ENCODE measurements at places on chromosomes 5 and 9.

DNA sequence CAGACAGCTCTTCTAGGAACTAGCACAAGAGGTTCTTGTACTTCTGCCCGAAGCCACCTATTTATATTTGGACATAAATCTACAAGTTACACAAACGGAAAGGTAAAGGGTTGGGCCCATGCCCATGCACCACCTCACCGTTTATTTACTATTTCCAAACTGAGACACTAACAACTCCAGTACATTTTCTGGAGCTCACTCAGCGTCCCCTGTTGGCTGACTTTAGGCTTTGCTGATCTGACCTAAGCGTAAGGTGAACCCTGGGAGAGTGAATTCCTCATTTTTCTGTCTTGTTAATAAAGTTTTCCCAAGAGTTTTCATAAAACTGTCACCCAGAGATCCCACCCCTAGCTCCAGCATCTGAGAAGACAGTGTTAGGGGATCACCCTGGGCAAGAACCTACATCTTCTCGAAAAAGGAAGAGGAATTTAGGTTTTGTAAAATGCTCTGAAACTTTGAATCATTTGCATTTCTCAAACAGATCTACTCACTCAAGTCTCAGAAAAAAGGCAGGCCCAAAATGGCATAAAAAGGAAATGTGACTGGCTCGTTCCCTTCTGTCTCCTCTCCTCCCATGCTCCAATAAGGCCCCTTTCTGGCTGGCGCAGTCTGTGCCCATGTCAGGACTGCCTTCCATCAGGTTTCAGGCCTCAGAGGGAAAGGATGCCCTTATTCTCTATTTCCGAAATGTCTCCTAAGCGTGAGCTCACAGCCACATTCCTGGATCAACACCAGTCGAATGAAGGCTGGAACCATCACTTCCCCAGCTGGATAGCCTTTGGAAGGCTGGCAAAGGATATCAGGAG, 201.3 kb downstream of the FANCC start:
- DNase-seq, result no peak

DNA sequence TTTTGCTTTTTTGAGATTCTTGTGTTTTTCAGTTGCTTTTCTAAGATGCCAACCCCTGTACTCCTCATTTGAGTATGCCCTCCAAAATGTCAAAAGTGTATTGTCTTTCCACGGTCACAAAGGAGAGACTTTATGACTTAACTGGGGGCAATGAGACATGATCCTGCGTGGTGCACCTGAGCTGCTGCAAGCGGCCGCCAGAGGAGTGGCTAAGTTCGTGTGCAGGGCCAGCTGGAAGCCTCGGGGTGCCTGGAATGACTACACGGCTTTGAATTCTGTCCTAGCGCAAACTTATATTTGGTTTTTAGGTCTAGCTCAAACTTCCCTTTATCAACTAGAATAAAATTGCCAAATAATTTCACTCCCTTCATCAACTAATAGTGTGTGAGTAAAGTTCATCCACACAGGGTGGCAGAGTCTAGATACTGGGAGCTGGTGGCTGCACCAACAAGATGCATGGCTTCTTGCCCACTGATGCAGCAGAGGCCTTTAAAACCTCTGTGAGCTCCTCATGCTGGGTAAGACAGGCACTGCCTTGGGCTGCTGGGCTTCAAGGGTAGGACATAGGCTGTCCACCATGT, 4.7 kb downstream of the GADD45G start:
- DNase-seq, result no peak

DNA sequence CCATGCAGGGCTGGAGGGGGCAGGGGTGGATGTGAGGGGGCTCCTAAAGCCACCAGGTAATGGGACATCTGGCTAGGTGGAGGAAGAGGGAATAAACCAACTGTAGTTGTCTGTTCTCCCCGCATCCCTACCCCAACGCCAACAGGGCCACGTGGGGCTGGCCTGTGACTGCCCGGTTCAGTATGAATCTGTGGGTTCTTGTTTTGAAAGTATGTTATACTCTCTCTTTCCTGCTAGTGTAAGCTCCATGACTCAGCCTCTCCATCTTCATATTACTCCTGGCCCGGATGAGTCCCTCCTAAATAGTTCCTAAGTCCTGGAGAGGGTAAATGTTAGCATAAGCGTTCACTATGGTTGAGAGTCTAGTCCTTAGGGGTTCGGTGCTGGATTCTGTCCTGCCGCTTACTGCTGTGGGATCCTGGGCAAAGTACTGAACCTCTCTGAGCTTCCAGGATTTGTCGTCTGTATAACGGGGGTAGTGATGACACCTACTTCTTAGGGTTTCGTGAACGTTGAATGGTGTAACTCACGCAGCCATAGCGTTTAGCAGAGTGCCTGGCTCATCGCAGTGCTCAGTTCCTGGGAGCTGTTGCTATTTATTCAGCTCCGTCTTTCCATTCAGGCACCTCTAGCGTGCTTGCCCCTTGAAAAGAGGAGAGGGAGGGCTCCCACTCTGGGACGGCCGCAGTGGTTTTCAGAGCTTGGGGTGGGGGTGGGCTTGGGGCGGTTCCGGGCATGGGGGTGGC, 28.8 kb downstream of the LHX2 start:
- DNase-seq, result no peak

- DNase-seq, result no peak
Measured at GRCh38 chr5:101160002-101160401, 256.9 kb upstream of the ST8SIA4 start.

DNA sequence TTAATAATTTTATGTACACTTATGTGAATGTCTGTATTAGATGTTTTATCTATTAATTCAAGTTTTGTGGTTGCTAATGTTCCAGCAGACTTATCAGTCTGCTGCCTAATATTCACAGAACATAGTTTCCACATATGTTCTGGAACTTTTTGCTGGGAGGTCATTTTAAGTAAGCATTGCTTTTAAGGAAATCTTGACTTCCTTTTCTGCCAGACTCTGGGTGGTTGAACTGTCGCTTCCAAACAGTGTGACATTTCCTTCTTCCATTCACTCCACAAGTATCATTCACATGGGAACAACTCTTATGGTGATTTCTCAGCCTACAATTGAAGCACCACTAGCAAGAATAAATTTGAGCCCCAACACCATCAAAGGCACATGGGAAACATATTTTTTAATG, 82.9 kb downstream of the PLCXD3 start:
- no peak for DNase-seq

- DNase-seq, result no peak
Measured at GRCh38 chr9:11338130-11338529, 725.3 kb upstream of the PTPRD start.

DNA sequence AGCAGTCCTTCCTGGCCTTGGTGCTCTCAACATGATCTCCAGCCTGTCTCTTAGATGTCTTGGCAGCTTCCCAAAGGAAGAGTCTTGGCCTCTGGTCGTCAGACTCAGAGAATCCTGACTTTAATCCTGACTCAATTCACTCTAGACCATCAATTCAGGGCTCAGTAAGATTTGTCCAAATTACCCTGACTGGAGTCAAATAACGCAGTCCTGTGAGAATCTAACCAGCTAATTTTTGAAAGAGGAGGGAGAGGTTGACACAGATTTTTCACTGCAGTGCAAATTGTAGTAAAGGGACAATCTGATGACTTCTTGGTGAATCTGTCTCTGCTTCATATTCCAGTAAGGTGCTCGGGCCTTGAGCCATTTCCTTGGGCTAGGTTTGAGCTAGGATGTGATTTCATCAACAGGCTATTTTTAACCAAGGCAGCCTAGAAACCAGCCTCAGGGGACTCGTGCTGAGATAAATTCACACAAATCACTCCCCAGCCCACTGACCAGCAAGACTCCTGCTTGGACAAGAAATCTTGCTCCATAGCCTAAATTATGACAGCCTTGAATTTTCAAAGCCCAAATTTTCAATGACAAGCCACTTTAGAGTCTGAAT, 257.4 kb downstream of the ENC1 start:
- no peak for DNase-seq

GRCh38 chr5:92468295-92468694, 1085.2 kb upstream of the ARRDC3 start:
- DNase-seq, result no peak

DNA sequence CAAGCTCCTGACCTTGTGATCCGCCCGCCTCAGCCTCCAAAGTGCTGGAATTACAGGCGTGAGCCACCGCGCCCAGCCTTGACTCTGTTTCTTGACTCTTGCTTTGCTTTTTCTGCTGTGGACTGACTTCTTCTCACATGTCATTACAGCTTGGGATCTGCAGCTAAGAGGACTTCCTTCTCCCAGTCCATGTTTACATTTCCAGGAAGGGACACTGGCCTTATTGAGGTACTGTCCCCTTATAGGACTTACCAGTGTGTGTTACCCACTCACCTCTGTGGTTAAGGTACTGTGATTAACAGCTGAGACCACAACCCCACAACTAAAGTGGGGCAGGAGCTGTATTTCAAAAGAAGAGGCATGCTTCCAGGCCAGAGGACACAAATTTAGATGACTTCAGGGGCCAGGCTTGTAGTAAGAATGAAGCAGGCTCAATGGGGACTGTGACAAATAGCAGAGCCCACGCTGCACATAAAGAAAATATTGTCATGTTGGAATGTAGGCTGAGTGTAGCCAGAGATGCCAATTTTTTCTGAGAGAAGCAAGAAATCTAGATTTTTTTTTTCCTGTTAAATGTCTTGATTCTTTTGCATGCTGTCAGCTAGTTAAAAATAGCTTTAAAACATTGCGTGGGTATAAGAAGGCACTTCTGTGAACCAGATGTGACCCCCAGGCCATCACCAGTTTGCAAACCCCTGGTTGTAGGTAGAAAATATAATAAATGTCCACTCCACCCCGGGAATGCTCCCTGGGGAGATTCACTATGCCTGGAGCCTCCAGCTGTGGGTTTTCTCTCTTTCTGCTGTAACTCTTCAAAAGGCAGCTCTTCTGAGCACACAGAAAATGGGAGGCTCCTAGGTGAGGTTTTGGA, 75.0 kb downstream of the PTPDC1 start:
- no peak for DNase-seq

GRCh38 chr5:1501372-1502045, 22.3 kb downstream of the LPCAT1 start:
- no peak for DNase-seq

GRCh38 chr9:114626415-114627020, 15.4 kb downstream of the TMEM268 start:
- DNase-seq, result no peak

DNA sequence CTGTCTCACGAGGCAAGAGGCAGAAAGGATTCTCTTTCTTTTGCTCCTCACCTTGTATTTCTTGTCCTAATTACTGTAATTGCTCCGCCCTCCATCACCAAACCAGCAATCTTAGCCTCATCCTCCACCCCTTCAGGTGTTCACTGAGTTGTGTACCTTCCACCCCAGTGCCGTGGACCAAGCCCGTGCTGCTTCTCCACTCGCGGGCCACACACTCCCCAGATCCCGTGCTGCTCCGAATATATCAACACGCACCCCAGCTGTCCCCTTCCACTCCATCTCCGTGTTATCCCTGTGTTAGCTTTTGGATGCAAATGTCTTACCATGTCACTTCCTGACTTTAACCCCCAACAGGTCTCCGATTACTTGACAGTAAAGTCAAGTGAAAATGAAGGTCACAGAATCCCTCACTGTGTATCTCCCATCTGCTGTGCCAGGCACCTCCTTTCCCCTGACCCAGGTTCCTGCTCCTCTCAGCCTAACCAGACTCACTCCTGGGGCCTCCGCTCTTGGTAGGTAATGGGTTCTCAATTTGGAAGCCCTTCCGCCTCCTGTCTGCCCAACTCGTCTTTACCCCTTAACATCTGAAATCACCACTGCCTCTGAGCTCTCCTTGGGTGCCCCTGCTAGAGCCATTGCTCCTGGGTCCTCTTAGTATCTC, 320.2 kb downstream of the MED10 start:
- DNase-seq, result no peak

Measured in NCI-H774 (cell line).